Upper lobe of left lung (tissue), 6 donors: ENCODE measurements at places on chromosomes 2 and 18. TPM values are rescaled to one million over a fixed set of nuclear protein-coding genes. Genes with fewer than 3 reads are reported as not detected.

DNA sequence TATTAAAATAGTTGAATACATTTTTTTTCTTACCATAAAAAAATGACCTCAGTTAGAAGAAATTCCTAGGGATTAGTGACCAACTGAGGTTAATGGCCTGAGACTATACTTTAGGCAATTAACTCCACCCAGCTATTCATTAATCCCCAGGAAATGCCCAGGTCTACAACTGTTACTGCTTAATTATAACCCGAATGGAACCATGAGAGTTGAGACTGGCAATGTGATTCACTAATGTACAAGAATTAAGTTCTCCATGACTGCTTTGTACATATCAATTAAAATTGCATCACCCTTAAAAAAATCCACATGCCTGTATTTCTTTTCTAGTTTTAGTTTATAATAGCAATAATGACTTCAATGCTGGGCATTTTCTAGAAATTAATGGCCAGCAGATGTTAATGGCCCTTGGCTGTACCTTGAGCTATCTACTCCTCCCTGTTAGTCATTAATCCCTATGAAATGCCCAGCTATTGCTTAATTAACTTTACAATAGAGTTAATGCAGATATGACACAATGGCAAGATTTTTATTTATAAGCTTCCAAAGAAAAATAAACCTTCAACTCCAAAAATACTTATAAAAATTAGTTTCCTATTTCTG, 44.1 kb downstream of the ERBB4 start:
- DNase-seq = no peak

GRCh38 chr2:62768615-62769014, 63.1 kb downstream of the EHBP1 start:
- DNase-seq = no peak

DNA sequence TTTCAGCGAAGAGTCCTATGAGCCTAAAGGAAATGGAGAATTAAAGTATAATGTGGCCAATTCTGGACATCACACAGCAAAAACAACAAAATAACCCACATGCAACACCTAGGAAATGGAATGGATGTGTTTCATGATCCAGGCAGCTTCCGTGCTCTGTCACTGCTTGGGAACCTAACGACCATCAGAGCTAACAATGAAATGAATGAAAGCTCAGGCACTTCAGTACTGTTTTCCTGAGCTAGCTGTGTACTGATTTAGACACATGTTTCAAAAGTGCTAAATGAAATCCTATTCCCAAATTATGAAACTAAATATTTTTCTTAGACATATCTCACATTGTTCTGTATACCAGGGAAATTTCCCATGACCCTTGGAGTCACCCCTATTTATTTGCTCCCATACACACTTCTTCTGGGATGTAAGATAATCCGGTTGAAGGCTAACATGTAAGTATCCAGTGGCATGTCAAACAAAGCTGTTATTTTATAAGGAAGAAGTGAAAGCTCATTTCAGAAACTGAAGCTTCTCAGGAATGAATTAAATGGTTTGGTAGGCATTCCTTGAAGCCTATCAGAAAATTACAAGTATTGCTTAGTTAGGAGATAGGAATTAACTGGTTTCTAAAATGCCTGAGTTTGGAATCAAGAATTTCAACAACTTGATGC, 108.5 kb upstream of the RND3 start:
- DNase-seq = no peak

Gene TRABD2A
- total RNA-seq = 2.4 TPM

GRCh38 chr2:120550282-120550681, 185.4 kb upstream of the GLI2 start:
- no peak for DNase-seq

GRCh38 chr2:188414411-188414810, 122.7 kb downstream of the GULP1 start:
- DNase-seq = no peak

Gene CD8A
- total RNA-seq = 5.3 TPM

DNA sequence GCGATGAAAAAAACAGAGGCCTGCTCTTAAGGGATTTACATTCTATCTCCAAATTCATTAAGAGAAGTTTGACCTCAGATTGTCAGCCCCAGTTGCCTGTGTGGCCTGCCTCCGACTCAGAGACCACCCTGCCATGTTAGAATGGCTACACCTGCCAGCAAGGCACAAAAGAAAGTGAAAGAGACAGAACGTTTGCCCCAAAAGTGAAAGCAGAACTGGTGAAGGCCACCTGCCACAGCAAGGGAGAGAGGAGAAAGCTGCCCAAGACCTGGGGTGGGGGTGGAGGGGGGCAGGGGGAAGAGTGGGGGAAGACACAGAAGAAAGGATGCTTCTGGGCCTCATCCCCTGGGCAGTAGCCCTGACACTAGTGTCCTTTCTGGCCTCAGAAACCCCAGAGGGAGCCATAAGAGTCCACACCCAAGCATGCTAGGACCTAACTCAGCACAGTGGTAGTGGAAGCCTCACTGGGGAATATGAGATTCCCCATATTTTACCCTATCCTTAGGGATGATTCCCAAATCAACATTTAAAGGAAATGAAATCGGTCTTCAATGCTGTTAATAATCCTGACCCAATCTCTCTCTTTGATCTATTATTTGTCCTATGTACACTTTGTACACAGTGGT, 389.7 kb downstream of the TXNL1 start:
- no peak for DNase-seq

Gene TGIF1
- total RNA-seq = 55.8 TPM

DNA sequence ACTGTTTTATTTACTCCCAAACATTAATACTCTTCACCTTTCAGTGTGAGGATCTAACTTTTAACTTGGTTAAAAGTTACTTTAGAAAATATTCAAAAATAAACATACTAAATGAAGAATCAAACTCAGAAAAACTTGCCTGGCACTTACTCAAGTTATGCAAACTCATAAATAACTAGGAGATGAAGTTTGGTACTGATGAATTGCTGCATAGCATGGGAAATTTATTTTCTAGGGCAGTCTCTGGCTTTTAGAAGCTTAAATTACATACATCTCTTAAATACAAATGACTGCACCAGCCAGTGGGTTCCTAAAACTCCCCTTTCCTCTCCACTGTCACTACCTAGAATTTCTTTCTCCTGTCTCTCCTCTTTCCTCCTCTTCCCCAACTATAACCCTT, 46.7 kb upstream of the CREB1 start:
- DNase-seq = no peak

GRCh38 chr2:8328217-8328616, 353.6 kb upstream of the ID2 start:
- no peak for DNase-seq

DNA sequence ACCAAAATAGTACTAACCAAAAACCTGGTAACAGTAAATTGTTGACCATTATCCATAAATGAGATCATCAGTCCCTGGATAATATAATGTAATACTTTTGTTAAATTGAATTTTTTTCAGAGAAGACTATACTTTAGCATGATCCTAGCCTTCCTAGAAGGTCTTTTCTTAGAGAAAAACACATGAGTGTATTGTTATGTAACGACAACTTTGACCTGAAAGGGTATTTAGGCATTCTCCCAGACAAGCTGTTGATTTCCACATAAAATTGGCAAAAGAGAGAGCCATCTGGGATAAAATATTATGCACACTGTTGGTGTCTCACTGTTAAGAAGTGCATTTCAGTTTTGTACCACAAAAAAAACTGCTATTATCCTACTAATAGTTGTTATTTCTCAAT, 120.0 kb upstream of the MAPRE2 start:
- DNase-seq = no peak

Gene ANXA4
- total RNA-seq = 130 TPM

DNA sequence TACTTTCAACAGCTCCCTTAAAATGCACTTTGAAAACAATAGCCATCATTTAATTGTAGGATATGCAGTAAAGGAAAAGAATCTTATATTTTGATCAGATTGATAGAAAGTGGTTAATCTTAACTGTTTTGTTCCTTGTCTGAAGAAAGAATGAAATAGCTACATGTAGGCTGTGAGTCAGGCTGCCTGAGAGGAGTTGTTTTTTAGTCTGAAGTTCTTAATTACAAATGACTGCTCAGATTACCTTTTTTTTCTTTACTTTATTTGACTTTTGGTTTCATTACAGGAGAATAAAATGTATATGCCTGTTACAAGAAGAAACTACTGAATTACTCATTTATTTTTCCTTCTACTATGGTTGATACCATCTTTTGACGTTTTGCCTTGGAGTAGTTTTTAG, 56.8 kb downstream of the AGFG1 start:
- DNase-seq = no peak

DNA sequence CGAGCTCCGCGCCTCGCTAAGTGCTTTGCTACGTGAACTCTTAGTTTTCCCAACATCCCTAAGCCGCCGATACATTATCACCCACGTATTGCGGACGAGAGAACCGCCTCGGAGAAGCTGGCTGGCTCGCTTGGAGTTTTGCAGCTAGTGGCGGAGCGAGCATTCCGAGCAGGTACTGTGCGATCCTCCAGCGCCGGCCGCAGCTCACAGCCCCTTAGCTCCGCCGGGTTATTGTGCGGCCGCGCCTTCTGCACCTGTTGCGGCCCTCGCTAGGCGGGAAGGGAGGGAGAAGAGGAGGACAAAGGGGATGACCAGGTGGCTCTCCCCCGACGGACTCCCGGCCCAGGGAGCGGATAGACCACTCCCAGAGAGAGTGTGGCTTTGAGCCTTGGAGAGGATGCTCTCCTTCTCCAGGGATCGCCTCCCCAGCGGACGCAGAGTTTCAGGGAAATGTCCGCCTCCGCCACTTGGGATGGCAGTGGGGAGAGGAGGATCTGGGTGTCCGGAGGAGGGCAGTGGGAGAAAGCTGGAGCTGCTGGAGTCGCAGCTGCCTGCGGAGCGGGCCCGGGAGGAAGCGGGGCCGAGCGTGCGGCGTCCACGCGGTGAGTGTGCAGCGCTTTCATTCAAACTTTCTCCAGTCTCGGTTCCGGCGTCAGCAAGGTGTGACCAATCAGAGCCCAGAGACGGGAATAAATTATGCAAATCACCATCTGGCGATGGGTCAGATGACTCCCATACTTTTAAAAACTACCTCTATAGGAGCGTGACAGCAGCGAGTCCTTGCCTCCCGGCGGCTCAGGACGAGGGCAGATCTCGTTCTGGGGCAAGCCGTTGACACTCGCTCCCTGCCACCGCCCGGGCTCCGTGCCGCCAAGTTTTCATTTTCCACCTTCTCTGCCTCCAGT, at the start of gene LIPG:
Gene LIPG (plus strand): TSS at position 769 of the 905 bp plus-strand sequence. CDS start 252 bp downstream, outside the sequence.
- DNase-seq = peak; percentile 86

Gene RGPD6
- total RNA-seq = 31.5 TPM

Gene SMAD2
- total RNA-seq = 71.2 TPM

DNA sequence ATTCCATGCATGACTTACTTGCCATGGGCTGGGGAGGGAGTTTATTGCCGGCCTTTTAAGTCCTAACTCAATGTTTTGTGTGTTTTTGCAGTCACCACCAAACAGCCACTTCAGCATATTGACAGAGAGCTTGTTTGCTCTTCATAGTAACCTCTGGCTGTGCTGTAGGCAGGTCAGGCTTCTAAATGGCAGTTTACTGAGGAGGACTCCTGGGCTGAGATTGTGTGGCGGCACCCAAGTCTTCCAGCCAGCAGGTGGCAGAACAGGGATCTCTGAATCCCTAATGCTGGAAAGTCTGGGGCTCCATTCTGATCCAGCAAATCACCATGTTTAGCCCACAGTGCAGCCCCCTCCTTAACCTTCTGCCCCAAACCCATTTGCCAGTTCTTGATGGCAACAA, 121.2 kb downstream of the CAPN13 start:
- DNase-seq = no peak

Gene WDR33
- total RNA-seq = 49.4 TPM

DNA sequence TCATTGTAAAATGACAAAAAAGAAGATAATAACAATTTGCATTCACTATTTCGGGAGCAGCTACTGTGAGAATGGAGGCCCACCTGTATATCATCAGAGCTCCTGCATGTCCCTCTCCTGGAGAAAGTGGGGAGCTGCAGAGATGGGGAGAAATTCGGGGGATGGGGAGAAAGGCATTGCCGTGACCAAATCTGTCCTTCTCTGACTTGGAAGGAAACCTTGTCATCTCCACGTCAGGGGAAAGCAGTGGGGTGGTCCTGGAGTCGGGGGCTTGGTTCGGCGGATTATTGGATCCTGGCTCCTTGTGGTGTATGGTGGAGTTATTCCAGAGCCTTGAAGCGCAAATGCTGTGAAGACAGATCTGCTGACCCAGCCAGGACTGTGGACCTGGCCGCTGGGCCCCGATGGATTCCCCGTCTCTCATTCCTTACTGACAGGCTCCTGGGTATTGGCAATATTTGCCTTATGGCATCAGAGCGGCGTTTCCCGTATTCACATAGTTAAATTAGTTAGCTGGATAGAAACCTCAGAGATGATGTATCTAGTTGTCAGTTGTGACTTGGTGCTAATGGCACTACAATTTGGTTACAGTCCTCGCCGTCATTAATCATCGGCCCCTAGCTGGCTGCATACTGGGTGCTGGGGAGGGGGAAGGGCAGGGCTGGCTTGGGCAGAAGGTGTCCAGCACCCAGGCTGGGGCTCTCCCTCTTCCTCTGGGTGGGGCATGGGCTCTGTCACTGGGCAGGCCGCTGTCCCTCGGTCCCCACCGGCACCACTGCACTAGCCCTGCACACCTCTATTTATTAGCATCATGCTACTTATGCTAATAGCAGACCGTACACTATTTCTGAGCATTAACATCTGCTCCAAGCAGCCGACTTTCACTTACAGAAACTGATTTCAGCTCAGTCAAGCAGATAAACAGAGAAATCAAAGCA, 31.7 kb downstream of the CELF4 start:
- DNase-seq = no peak

DNA sequence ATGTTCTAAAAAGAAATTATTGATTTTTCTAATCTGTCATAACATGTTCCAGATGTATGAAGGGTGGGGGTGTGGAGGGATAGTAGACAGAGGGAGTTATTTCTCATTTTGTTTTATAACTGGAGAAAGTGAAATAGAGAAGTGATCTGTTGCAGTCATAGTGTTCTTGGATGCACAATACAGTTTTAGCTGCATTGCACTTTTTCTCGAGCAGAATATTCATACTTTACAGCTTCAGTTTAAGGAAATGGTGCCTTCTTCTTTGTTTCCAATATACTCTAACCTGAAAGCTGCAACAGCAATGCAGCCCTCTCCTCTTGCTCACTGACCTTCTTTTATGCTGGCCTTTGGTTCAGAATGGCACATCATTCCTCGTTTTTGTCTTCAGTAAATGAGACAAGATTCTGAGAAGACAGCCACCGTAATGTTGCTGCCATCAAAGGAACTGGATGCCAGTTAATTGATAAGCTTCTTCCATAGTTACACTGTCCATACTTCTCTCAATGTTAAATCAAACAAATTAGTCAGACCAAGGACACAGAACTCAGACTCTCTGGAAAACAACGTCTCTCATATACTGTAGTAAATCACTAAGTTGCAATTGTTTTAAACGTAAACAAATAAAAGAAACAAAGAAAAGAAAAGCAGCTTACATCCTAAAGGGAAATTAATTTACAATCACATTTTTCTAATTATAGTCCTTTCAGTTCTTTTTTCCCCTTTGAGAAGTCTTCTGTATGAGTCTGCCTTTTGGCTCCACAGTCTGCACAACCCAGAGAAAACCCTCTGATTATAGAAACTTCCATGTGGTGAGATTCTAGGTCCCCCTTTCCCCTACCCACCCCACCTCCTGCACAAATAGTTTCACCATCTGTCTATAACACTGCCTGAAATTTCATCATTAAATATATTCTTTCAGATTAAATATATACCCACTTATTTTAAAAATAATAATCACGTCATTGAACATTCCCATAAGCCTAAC, 97.4 kb upstream of the UGP2 start:
- DNase-seq = no peak

GRCh38 chr2:17894005-17894404, 15.5 kb downstream of the KCNS3 start:
- DNase-seq = no peak

Gene ADCYAP1
- not detected for total RNA-seq
